ENCODE measurements at places on chromosomes 1 and 21. TPM values are rescaled to one million over a fixed set of nuclear protein-coding genes. Genes with fewer than 3 reads are reported as not detected.

The ST6GALNAC5 gene
- 1.1 TPM for total RNA-seq

The LCE3D gene
- total RNA-seq, result not detected

The DPYD gene
- total RNA-seq, result 31.2 TPM

The HSPB7 gene
- 36.2 TPM for total RNA-seq

The ETV3L gene
- not detected for total RNA-seq

The VWA5B1 gene
- 41.9 TPM for total RNA-seq

Data from ureter (tissue), 1 donor.